ENCODE measurements at places on chromosomes 6 and 20.

DNA sequence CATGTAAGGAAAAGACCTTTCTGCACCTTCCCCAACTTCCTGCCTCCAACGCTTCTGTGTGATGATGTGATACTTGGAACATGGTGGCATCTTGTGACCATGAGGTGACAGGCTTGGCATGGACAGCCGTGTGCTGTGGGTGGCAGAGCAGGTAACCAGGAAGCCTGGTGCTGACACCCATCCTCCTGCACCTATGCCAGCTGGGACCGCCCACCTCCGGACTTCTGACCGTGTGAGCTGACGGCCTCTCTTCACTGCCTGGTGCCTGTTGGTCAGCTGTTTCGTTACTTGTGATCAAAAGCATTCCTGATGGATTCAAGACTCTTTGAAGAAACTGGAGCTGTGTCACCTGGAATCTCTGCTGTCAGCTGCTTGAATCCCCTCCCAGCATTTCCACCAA lies 70.3 kb downstream of the TMEM242 start:
- no peaks in the 10 kb centered on the region for H3K27me3 ChIP-seq
- H3K27ac ChIP-seq = no peak overlapping the region
- no peak overlapping the region for H3K4me3 ChIP-seq
- DNase-seq = no peak

DNA sequence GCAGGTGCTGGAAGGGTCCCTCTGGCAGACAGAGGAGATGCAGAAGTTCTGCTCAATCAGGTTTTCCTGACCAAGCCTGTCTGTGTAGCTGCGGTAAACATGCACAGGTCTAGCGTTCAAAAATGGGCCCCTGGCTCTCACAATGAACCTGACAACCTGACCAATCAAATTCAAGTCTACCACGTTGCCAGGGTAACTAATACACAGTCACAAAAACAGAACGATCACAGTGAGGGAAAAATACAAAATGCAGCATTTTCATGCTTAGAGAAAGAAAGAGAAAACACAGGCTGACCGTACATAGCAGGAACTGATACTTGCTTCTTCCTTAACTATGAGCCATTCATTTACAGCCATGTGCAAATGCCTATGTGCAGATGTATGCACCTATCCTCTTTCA lies 353.1 kb upstream of the TSHZ2 start:
- no peaks in the 10 kb centered on the region for H3K27me3 ChIP-seq
- H3K4me1 ChIP-seq = peaks cover 24% of the 10 kb centered on the region
- H3K27ac ChIP-seq = no peak overlapping the region
- DNase-seq = no peak

- H3K4me3 ChIP-seq = no peak overlapping the region
- no peaks in the 10 kb centered on the region for H3K36me3 ChIP-seq
- no peaks in the 10 kb centered on the region for H3K27me3 ChIP-seq
- no peak for DNase-seq
- no peaks in the 10 kb centered on the region for H3K4me1 ChIP-seq
Observed at GRCh38 chr6:53691252-53691651, 25.7 kb upstream of the KLHL31 start.

DNA sequence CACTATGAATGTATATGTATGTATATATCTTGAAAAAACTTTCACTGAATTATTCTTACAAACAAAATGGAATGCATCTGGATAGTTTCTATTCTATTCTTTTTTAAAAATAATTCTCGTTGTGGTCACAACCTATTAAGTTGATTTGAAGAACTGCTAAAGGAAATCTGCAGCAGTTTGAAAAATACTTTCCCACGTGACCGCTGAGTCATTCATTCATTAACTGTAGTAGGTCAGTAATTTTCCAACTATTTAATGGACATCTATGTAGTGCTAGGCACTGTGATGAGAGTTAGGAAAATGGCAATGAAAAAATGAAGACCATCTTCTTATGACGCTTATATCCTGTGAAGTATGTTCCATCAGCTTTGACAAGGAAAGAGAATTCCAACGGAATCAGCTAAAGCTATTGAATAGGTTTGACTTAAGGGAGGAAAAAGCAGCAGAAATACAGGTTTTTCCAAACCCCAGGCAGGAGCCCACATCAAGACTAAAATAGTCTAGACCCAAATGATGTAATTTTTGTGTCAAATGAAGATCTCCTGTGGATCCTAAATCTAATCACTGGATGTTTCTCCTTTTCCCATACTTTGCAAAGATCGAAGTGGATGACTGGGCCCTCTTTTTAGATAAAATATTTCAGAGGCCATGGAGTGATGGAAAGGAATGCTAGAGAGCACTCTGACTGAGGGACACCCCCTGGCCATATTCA lies 4.1 kb upstream of the EFHC1 start:
- H3K4me1 ChIP-seq = peaks cover 10% of the 10 kb centered on the region
- H3K27ac ChIP-seq = no peak overlapping the region
- no peak for DNase-seq
- H3K36me3 ChIP-seq = no peaks in the 10 kb centered on the region
- H3K4me3 ChIP-seq = no peak overlapping the region
- H3K27me3 ChIP-seq = no peaks in the 10 kb centered on the region

- H3K4me3 ChIP-seq = no peak overlapping the region
- H3K4me1 ChIP-seq = 0 out of 2 replicates have a peak, but pooled peaks cover 4% of the 10 kb centered on the region
- no peaks in the 10 kb centered on the region for H3K36me3 ChIP-seq
- no peaks in the 10 kb centered on the region for H3K27me3 ChIP-seq
Observed at GRCh38 chr6:73227606-73228255, 2.4 kb upstream of the KHDC1L start.

GRCh38 chr6:105902401-105903031 lies 183.6 kb upstream of the PRDM1 start:
- H3K4me3 ChIP-seq = no peak overlapping the region
- DNase-seq = no peak
- H3K36me3 ChIP-seq = no peaks in the 10 kb centered on the region
- H3K27ac ChIP-seq = no peak overlapping the region
- H3K27me3 ChIP-seq = no peaks in the 10 kb centered on the region
- no peaks in the 10 kb centered on the region for H3K4me1 ChIP-seq

GRCh38 chr20:7378864-7379605 lies 561.2 kb downstream of the HAO1 start:
- no peak overlapping the region for H3K27ac ChIP-seq
- H3K4me1 ChIP-seq = peaks cover 20% of the 10 kb centered on the region
- no peaks in the 10 kb centered on the region for H3K27me3 ChIP-seq
- no peak for DNase-seq

GRCh38 chr20:45258664-45259063 lies 4.3 kb upstream of the SLPI start:
- no peak overlapping the region for H3K4me3 ChIP-seq
- H3K27me3 ChIP-seq = no peaks in the 10 kb centered on the region
- H3K4me1 ChIP-seq = peaks cover 9% of the 10 kb centered on the region
- no peak overlapping the region for H3K27ac ChIP-seq
- H3K36me3 ChIP-seq = no peaks in the 10 kb centered on the region

- no peaks in the 10 kb centered on the region for H3K36me3 ChIP-seq
- H3K4me1 ChIP-seq = peaks cover 8% of the 10 kb centered on the region
- H3K27me3 ChIP-seq = no peaks in the 10 kb centered on the region
- no peak overlapping the region for H3K27ac ChIP-seq
- no peak overlapping the region for H3K4me3 ChIP-seq
Observed at GRCh38 chr6:6312901-6313441, 7.5 kb downstream of the F13A1 start.

- no peak overlapping the region for H3K4me3 ChIP-seq
- peaks cover 71% of the 10 kb centered on the region for H3K4me1 ChIP-seq
- H3K27ac ChIP-seq = no peak overlapping the region
- DNase-seq = no peak
- H3K27me3 ChIP-seq = no peaks in the 10 kb centered on the region
Observed at GRCh38 chr6:3346476-3346875, 87.7 kb downstream of the PSMG4 start.

- no peak overlapping the region for H3K27ac ChIP-seq
- no peaks in the 10 kb centered on the region for H3K36me3 ChIP-seq
- H3K4me1 ChIP-seq = peaks cover 4% of the 10 kb centered on the region
- no peak overlapping the region for H3K4me3 ChIP-seq
Observed at GRCh38 chr6:16623029-16623653, 138.1 kb downstream of the ATXN1 start.

DNA sequence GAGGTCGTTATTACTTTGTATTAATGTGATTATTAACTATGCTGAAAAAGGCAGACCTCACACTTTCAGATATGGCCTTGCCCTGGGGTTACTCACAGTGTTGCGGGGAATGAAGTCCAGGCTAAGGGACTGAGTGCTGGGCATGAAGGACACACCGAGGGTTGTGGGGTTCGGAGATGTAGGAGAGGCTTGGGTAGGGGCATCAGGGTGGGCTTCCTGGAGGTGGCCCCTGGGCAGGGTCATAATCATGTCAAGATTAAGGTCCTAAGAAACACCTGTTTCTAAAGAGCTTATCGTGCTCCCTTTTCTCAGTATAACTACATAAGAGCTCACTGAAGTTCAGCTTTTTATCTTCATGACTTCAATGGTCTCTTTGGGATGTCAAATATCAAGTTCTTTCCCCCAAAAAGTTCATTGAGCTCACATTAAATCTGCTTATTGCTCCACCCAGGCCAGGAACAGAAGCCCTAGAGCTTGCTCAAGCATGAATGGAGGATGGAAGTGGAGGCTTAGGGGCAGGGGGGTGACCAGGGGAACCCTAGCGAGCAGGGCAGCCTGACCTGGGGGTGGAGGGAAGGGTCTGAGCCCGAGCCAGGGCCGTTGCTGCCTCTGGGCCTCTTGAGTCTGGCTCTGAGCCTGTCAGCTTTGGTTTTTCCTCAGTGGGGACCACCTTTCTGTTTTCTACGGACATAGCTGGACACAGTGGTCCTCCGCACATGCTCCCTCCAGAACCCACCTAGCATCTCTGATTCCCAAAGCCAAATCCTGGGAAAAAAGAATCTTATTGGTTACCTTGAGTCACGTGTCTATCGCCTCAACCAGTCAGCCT lies 37.3 kb upstream of the TGM2 start:
- no peak for DNase-seq
- H3K36me3 ChIP-seq = no peaks in the 10 kb centered on the region
- peaks cover 8% of the 10 kb centered on the region for H3K4me1 ChIP-seq
- no peak overlapping the region for H3K4me3 ChIP-seq
- H3K27ac ChIP-seq = no peak overlapping the region
- H3K27me3 ChIP-seq = no peaks in the 10 kb centered on the region

Measured in WTC11 (cell line).